ELR (cell line): ENCODE measurements at places on chromosomes 5 and 9.

DNA sequence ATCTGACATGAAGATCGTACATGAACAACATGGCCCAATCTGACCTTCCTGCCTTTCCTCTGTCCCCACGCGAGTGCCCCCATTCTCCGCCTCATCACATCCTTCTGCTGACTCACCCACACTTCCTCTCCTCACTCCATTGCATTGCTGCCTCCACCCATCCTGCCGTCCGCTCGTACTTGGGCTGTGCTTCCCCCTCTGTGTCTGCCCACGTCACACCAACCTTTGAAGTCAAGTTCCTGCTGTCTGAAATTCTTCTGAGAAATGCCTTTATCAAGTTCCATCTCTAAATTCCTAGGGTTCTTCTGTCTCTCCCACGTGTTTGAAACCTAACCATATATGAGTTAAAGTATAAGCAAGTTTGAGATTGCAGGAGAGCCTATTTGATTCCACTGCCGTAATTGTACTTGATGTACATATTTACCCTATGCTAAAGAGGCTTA is 18.0 kb upstream of the STARD4 start:
- peak; percentile 78 for DNase-seq

DNA sequence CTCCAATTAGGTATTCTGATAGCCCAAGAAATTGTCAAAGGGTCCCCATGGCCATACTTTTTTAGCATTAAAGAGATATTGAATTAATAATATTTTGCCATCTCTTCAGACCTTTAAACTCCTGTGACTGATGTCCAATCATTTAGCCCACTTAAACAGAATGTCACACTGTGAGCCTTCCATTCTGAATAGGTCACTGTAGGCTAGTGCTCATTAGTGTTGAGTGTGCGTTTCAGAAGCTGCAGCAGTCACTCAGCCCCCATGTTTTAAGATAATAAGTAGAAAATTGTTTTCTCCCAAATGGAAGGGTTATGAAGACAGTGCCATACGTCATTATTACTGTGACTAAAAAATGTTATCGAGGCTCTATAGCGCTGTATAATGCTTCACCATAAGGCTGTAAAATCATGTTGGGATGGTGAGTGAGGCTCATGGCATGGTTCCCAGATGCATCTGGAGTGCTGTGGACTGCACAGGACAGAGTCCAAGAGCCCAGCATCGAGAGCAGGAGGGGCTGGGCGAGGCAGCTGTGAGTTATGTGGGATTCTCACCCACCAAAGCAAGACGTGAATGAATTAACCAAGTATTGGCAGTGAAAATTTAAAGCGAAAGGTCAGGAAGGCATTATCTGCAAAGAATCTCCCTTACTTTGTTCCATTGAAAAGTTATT is 2112.9 kb upstream of the WWC1 start:
- DNase-seq, result no peak

- no peak for DNase-seq
These were observed 25.9 kb upstream of the BOD1 start for GRCh38 chr5:173642191-173642816.

DNA sequence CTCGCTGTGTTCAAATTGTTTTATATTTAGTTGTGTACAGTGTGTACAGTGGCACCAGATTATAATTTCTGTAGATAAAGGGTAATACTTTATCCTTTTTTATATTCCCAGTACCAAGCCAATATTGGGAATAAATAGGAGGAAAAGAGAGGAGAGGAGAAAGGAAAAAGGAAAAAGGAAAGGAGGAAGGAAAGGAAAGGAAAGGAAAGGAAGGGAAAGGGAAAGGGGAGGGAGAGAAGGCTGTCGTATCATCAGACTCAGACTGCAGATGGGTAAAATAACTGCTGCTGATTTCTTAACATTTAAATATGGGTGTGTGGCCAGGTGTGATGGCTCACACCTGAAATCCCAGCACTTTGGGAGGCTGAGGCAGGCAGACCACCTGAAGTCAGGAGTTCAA is 51.0 kb downstream of the C5orf22 start:
- DNase-seq, result no peak

DNA sequence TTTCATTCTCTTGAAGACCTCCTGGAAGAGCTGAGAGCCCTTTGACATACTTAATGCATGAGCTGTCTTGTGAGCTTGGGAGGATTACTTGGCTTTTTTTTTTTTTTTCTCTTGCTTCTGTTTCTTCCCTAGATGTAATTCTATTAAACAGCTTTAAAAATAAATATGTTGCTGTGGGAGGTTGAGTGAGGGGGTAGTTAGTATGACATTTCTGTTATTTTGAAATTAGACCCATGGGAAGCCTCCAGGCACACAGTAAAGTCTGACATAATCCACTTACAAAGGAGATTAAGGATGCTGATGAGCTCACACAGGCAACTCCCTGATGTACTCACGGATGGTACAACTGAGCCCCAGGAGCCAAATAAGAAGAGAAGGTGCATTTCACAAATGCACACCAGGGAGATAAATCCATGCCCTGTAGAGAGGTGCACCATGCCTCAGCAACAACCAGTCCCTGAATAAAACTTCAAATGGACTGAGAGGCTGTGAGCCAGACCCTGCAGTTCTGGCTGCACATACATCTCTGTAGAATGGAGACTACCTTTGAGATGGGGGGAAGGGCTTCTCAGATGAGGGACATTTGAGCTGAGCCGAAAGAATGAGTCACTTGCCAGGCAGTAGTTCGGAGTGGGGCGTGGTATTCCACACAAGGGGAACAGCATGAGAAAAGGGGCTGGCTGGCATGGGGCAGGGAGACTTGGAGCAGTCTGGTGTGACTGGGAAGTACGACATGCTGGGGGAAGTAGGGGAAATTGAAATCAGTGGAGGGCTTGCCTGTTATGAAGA is 68.7 kb downstream of the ACTL7B start:
- DNase-seq, result peak; percentile 35

- no peak for DNase-seq
These were observed 61.2 kb downstream of the VAV2 start for GRCh38 chr9:133930682-133931485.

DNA sequence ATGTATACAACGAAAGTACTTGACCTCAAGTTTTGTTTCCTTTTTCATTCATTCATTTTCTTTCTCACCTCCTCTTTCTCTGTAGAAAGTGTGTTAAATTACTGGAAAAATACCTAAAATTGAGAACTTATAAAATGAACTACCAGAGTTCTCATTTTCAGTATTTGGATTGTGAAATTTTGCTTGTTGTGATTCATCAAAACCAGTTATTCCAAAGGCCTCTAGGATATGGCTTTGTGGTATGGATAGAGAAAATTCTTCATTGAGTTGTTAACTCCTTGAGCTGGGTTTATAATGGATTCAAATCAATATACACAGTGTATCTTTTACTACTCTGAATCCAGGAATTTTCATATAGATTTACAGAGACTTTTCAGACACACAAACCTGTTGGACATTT is 287.6 kb downstream of the KDM4C start:
- DNase-seq, result peak; percentile 8

DNA sequence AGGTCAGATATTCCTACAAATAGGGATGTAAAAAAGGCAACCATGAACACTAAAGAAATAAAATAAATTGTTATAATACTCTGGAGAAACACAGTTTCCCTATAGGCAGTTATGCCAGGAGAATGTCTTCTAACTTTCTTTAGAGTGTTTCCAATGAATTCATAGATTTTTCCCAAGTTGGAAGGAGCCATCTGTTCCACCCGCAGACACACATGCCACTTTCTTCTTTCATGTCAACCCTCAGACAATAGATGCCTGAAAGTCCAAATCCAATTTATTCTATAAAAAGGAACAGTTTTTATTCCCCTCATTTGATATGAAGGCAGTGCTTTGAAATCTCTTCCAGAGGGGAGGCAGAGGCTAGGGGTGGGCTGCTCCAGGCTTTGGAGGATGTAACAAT is 418.1 kb downstream of the ACTL7B start:
- no peak for DNase-seq

- no peak for DNase-seq
These were observed 80.8 kb upstream of the IL12B start for GRCh38 chr5:159411115-159411514.

DNA sequence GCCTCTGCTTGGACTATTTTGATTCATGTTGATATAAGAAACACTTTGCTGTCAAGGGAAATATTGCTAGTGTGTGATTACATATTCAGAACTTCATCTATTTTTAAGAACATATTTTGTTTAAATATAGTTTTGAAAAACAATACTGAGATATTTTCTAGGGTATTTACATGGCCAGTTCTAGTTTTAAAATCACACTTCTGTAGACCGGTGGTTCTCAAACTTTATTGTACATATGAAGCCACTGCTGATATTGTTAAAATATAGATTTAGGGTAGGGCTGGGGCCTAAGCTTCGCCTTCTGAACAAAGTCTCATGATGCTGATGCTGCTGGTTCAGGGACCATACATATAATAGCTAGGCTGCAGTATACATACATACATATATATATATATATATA is 1000.0 kb downstream of the PTPRD start:
- no peak for DNase-seq

GRCh38 chr9:127546125-127546832 is 65.8 kb upstream of the STXBP1 start:
- DNase-seq, result no peak

DNA sequence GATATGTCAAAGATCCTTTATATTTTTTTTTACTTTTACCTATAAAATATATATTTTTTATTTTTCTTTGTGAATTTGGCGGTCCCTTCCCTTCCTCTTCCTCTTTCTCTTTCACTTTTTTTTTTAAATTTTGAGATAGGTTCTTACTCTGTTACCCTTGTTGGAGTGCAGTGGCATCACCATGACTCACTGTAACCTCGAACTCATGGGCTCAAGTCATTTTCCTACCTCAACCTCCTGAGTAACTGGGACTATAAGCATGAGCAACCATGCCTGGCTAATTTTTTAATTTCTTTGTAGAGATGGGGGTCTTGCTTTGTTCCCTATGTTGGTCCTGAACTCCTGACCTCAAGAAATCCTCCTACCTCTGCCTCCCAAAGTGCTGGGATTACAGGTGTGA is 258.0 kb upstream of the CLINT1 start:
- peak; percentile 37 for DNase-seq

DNA sequence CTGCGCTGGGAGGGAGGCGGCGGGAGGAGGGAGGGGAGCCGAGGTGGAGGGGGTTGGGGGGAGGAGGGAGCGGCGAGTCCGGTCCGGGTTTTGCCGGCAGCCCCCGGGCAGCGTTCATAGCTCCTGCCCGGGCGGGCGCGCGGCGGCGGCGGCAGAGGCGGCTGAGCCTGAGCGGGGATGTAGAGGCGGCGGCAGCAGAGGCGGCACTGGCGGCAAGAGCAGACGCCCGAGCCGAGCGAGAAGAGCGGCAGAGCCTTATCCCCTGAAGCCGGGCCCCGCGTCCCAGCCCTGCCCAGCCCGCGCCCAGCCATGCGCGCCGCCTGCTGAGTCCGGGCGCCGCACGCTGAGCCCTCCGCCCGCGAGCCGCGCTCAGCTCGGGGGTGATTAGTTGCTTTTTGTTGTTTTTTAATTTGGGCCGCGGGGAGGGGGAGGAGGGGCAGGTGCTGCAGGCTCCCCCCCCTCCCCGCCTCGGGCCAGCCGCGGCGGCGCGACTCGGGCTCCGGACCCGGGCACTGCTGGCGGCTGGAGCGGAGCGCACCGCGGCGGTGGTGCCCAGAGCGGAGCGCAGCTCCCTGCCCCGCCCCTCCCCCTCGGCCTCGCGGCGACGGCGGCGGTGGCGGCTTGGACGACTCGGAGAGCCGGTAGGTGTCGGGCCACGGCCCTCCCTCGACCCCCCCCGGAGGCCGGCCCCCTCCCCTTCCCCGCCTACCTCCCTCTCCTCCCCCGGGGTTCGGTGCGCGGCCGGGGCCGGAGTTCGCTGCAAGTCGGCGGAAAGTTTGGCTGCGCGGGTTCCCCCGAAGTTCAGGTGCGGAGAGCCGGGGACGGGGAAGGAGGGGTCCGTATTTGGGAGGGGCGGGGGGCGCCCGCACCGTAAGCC is at the start of gene CXXC5:
CXXC5 (plus strand) TSS at position 145 of the 877 bp plus-strand sequence. CDS start 32,175 bp downstream, outside the sequence.
- DNase-seq, result peak; percentile 78

DNA sequence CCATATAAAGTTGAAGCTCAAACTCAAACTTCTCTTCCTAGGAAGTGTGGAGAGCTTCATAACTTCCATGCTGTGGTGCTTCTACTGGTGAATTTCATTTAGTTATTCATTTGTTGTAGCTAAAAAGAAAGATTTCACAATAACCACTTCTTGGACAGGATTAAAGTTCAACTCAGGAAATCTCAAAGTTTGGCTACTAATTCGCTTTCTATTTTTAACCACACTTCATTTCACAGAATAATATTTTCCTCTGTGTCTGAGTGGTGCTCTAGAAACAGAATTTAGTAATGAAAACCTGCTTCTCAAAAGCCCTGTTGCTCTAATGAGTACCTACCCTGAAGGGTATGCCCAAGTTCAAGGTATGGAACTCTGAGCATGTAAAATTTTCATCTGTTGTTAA is 73.9 kb downstream of the ACTBL2 start:
- DNase-seq, result no peak
